ENCODE measurements at places on chromosomes 4 and X. TPM values are rescaled to one million over a fixed set of nuclear protein-coding genes. Genes with fewer than 3 reads are reported as not detected.

- DNase-seq: peak; percentile 47
Measured at GRCh38 chrX:130165181-130165702, 399 bp downstream of the AIFM1 start.

DNA sequence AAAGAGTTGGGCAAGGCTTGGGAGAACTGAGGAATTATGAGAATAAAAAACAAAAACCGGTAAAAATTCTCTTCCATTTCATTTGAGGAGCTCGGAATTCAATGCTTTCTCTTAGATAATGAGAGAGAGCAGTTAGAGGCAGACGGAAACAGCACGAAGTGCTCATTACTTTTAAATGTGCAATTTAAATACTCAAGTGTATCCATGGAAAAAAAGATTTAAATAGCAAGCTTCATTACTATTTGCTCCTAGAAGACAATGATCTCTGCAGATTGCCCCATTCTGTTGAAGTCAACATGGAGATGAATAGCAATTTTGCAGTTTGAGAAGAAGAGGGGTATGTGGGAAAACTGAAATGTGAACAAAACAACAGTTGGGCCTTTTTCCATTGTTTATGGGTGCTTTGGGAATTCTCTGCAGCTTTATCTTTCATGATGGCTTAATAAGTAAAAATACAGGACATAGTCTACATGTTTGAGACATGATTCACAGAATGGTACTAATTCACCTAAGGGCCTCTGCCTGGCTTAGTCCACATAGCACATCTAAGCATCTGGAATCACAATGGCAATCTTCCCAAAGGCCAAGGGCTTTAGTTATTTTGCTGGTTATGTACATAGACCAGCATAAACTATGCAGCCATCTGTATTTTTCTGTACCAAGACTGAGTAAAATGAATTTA lies 512.7 kb upstream of the FAT1 start:
- DNase-seq: no peak

SOD3 gene
- total RNA-seq: 34.4 TPM

GRCh38 chr4:141133146-141133998 lies at the start of gene RNF150:
Gene RNF150, minus strand, starts transcription at chr4:141133469.
- DNase-seq: peak; percentile 88

DNA sequence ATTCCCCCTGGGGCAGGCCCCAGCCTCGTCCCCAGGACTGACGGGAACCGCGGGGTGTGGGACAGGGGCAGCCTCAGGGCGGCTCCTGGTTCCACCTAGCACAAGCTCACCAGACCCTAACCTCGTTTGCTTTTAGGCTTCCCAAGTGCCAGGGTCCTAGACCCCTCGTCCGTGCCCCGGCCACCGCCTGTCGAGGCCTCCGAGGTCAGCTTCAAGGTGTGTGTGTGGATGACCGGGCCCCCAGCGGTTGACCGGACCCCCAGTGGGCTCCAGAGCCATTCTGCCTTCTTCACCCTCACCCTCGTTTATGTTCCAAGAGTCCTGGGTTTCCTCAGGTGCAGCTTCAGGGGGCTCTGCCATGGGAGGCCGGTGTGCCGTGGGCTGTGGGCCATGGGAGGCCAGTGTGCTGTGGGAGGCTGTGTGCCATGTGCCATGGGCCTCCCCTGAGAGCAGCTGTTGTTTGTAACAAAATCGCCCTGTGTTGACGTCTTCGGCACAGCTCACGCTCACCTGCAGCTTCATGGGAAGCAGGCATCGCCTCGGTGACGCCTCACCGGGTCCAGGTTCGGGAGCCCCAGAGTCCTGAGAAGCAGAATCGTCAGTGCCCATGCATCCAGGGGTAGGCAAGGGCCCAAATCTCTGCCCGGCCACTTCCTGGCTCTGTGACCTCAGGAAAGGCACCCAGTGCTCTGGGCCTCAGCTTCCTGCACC lies 43.0 kb upstream of the HMX1 start:
- peak; percentile 8 for DNase-seq

- no peak for DNase-seq
Measured at GRCh38 chrX:1330605-1331004, 6.0 kb upstream of the IL3RA start.

GRCh38 chrX:789096-789495 lies 158.5 kb downstream of the SHOX start:
- DNase-seq: no peak

CT45A10 gene
- total RNA-seq: not detected

GRCh38 chr4:8874896-8875680 lies 3.4 kb upstream of the HMX1 start:
- no peak for DNase-seq

ADH1C gene
- 4.7 TPM for total RNA-seq

DNA sequence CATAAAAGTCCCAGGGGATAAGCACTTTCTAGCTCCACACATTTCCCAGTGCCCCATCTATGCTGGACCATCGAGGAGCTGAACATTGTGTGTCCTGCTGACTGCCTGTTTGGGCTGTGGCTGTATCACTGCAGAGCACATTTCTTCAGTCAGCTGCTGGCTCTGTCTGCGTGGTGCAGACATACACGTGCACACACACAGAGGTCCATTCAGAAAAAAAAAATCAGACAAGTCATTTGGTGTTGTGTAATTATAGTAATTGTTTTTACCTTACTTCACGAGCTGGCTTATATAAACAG lies 1.1 kb upstream of the PDLIM3 start:
- DNase-seq: peak; percentile 57

LRAT gene
- not detected for total RNA-seq

- DNase-seq: no peak
Measured at GRCh38 chr4:108029016-108029720, 39.5 kb downstream of the HADH start.

GRCh38 chr4:128812442-128813235 lies 3.1 kb downstream of the JADE1 start:
- DNase-seq: no peak

- DNase-seq: no peak
Measured at GRCh38 chr4:81648576-81649275, 177.0 kb upstream of the RASGEF1B start.

DNA sequence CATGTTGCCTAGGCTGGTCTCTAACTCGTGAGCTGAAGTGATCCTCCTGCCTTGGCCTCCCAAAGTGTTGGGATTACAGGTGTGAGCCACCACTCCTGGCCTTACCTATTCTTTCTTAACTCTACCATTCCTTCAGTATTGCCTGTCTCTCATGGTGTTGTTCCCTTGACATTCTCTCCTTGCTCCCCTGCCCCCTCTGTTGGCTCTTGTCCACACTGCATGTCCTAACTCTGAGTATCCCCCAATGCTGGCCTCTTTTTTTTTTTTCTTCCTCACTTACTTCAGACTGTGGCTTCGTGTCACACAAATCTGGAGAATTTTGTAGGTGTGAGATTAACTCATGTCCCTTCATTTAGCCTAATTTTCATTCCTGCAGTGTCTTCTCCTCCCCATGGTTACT lies 22.9 kb upstream of the FRMPD4 start:
- DNase-seq: no peak

CPE gene
- 395 TPM for total RNA-seq

DNA sequence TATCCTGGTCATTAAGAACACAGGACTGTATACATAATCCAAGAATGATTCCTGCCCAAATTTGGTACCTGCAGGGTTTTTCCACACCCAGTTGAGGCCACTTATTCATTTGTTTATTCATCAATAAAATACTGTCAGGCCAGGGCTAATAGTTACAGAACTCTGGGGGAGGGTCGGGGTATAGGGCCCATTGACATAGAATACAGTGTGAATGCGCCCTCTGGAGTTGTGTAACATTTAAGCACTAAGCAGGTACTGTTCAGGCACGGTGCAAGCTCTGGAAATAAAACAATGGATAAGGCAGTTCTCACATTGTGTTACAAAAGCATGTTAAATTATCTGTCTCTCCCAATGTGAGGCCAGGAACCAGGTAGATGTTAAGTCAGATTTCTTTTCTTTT lies 30.8 kb upstream of the LRBA start:
- DNase-seq: no peak

DNA sequence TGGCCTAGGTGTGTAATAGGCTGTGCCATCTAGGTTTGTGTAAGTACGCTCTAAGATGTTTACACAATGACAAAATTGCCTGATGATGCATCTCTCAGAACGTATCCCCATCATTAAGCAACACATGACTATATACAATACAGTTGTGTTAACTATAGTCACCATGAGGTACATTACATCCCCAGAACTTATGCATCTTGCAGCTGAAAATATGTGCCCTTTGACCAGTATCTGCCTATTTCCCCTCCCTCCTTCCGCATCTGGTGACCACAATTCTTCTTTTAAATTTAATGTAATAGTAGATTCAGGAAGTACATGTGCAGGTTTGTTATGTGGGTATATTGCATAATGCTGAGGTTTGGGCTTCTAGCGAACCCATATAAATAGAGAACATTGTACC lies 239.8 kb upstream of the IL1RAPL1 start:
- no peak for DNase-seq

DNA sequence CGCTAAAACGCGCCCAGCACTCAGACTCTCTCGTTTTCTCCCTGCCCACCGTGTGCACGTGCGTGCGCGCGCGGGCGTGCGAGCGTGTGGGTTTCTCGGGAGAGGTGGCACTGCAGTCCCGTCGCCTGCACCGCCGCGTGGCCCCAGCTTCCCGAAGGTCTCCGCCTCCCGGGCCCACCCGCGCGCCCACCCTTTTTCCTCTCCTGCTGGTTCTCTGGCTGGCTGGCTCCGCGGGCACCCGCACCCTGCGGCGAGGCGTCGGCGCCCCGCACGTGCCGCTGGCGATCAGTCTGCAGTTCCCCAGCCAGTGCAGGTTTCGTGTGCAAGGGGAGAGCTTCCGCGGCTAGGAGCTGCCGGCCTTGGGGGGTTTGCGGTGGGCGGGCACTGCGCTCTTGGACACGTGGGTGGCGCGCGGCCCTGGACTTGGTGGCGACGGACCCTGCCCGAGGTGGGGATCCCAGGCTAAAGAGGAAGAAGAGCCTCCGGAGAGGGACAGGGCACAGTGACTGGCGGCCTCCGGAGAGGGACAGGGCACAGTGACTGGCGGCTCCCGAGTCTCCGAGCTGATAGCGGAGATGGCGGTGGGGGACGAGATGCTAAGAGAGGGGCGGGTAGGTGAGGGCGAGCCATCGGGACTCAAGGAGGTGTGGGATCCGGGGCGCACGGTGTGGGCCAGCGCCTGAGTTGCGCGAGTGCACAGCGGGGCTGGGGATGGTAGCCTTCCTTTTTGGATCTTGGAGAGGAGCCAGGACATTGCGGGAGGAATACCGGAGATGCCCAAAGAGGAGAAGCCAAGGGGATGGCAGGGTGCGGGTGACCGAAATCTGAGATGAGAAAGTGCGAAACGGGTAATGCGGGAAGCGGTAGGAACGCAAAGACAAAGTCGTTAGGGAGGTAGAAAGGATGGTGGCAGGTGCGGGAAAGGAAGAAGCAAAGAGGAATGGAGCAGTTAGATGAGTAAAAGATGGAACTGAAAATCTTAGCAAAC lies at the start of gene FAM184B:
Gene FAM184B, minus strand, starts transcription at position 322 of the 988 bp plus-strand sequence. CDS start 322 bp downstream, outside the sequence.
- no peak for DNase-seq
